Brain (organoid and tissue), 16 donors: ENCODE measurements at places on chromosomes 5 and 9.

DNA sequence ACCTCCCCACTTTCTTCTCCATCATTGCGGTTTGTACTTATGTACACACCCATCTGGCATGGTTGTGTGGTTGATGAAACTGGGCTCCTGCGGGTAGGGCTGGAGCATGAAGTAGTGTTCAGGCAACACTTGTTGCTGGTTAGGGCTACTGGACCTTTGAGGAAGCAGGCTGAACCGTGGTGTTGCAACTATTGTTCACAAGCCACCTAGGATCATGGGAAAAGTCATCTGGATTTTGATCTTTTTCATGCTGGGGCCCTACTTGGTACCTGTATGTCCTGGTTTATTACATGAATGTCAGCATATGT, 40.1 kb upstream of the TIFAB start:
- no peak for DNase-seq

GRCh38 chr9:82062245-82062644, 73.7 kb downstream of the SPATA31D1 start:
- no peak for DNase-seq

DNA sequence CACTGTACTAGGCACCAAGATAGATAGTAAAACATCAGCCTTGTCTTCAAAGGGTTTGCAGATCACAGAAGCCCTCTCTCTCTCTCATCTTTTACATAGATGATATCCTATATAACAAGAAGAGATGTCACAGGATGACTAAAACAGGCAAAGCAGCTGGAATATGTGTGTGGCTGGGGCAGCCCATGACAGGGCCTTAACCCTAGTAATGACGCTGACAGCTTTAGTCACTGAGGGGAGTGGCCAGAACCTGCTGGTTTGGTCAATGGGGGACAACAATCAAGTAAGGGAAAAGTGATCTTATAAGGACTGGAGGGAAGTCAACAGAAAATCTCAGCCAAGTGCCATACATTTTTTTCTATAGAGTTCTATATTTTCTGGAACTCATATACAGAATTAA, 41.9 kb upstream of the RIC1 start:
- DNase-seq, result no peak

- no peak for DNase-seq
These were observed 53.7 kb downstream of the GOLM1 start for GRCh38 chr9:86045654-86046053.

- no peak for DNase-seq
These were observed 136.6 kb upstream of the TNC start for GRCh38 chr9:115254287-115255180.

- no peak for DNase-seq
These were observed 102.7 kb downstream of the GOLPH3 start for GRCh38 chr5:32071351-32071944.

- no peak for DNase-seq
These were observed 4.0 kb downstream of the MYOZ3 start for GRCh38 chr5:150665044-150665443.

GRCh38 chr5:35046774-35047173, 975 bp downstream of the AGXT2 start:
- no peak for DNase-seq

- DNase-seq, result no peak
These were observed 17.8 kb upstream of the CEP72 start for GRCh38 chr5:594226-594860.

GRCh38 chr5:10307206-10308148, at the start of gene CMBL:
CMBL (minus strand) TSS chr5:10307902; CDS start chr5:10290762, 17,140 bp downstream.
- DNase-seq, result peak; percentile 62

DNA sequence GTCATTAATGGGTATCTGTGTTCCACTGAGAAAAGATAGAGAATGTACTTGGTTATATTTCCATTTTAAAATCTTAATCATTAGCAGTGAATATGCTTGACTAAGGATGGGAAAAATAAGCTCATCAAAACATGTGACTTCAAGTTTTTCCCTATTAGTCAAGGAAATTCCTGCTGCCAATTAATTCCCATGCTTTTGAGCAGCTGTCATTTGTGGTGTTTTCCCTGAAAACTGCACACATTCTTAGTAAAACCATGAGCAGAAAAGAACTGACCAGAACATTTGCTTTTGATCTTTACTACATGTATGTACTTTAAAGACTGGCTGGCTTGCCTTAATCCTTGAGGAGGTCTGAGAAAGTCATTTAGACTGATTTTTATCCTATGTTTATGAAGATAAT, 75.2 kb downstream of the AOPEP start:
- no peak for DNase-seq

DNA sequence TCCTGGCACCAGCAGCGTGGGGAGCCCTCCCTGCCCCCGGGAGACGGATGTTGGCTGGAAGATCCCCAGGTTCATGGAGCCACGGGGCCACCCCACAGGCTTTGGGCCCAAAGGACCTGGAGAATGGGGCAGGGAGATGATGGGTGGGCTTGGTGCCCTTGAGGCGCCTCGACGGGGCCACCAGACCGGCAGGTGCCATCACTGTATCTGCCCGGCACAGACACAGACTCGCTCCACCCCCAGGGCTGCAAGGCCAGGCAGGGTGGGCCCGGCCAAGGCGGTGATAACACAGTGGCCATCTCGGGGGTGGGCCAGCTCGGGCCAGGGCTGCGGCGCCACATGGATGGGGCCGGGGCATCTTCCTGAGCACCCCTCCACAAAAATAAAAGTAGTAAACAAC, 35.0 kb upstream of the EGFL7 start:
- no peak for DNase-seq

DNA sequence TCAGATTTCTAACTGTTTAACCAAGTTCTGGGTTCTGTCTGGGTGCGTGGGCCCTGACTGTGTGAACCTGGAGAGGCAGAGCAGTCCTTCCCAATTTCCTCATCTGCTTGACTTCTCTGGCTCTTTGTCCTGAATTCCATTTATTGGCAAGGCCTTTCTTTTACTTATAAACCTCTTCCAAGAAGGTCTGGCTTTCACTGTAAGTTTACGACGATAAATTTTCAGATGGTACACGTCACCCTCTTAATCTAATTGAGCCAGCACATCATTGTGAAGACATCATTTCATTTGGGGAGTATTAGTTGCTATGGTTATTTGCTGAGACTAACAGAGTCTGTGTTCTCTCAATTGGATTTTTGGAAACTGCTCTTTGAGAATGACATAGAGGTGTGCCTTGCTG, 92.4 kb downstream of the ARHGAP26 start:
- DNase-seq, result no peak

DNA sequence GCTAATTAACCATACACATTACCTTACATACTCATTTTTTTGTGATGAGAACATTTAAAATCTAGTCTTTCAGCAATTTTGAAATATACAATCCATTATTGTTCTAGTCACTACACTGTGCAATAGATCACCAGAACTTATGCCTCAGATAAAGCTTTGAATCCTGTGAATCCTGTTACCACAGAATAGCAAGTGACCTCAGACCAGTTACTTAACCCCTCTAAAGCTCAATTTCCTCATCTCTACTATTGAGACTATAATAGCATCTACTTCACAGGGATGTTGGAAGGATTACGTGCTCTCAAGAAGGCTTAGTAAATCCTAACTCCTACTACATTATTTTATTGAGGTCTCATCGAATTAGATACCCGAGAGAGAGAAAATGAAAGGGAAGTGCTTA, 60.2 kb upstream of the PIP5K1B start:
- DNase-seq, result no peak

GRCh38 chr5:141359790-141360426, at the start of gene PCDHGB2:
PCDHGB2 (plus strand) TSS chr5:141359994; CDS start chr5:141360136, 142 bp downstream.
- peak; percentile 13 for DNase-seq

DNA sequence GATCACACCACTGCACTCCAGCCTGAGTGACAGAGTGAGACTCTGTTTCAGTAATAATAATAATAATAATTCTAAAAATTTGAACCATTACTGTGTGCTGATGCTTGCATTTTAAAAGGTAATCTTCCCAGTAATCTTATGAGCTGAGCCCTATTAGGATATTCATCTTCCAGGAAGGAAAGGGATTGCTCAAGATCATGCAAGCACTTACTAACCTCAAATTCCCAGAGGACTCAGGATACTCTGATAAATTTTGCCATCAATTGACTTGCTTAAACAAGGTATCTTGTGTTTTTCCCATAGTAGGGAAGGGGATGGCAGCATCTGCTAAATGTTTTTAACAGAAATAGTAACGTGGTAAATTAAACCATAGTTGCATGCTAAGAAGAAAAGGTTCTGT, 176.4 kb upstream of the MRPS30 start:
- no peak for DNase-seq

GRCh38 chr9:129437626-129438323, 183.1 kb downstream of the C9orf50 start:
- DNase-seq, result no peak

DNA sequence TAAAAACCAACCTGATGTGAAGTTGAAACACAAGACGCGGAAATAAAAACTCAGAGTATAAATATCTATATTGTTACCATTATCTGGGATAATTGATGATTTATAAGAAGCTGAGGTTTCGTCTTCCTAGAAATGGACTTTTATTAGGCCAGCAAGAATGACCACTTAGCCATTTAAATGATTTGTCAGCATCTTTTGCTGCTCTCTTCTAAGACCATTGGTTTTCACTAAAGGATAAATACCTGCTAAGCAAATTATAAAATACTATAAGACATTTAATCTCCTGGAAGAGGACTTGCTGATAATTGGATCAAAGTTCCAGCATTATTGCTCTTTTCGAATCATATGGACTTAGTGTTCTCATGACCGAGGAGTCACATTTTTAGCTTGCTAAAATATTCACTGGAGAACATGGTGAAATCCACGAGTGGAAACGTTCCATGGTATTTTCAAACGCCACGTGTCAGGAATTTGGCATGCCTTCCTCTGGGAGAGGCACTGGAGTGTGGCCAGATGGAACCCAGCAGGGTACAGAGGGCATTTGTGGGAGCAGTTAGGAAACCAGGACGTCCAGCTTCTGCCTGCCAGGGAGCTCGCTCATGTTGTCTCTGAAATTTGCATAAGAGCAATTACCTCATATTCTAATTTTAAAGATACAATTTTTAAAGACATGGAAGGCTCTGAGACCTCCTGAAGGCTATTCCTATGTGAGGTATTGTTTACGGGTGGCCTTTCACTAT, 43.1 kb downstream of the TNFAIP8 start:
- no peak for DNase-seq

- DNase-seq, result no peak
These were observed 102.9 kb downstream of the LIFR start for GRCh38 chr5:38453506-38453905.

DNA sequence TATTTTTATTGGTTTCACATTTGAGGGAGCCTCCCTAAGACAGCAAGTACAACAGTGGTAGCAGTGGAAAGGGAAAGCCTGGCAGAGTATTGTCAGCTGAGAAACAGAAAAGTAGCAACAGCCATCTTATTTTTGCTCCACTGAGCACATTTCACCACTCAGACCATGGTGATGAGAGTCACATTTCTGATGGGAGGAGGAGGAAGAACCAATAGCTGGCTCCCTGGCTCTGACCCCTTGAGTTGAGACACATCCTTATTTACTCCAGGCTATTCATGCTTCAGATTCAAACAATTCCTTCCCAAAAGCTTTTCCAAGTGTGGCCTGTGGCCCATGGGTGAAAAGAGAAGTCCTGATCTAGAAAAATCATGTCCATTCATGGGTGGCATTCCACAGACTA, 236.3 kb downstream of the ARHGAP26 start:
- no peak for DNase-seq

- no peak for DNase-seq
These were observed 58.9 kb upstream of the RAPGEF6 start for GRCh38 chr5:131693894-131694293.

- DNase-seq, result no peak
These were observed 42.1 kb downstream of the SEC61B start for GRCh38 chr9:99264070-99264680.

- no peak for DNase-seq
These were observed 20.7 kb upstream of the SLC25A48 start for GRCh38 chr5:135813758-135814157.

GRCh38 chr9:115437418-115437817, 319.5 kb upstream of the TNC start:
- DNase-seq, result no peak

GRCh38 chr9:26892251-26893029, at the start of gene CAAP1:
CAAP1 (minus strand) TSS chr9:26892802; CDS start chr9:26892715, 87 bp downstream.
- DNase-seq, result peak; percentile 96

DNA sequence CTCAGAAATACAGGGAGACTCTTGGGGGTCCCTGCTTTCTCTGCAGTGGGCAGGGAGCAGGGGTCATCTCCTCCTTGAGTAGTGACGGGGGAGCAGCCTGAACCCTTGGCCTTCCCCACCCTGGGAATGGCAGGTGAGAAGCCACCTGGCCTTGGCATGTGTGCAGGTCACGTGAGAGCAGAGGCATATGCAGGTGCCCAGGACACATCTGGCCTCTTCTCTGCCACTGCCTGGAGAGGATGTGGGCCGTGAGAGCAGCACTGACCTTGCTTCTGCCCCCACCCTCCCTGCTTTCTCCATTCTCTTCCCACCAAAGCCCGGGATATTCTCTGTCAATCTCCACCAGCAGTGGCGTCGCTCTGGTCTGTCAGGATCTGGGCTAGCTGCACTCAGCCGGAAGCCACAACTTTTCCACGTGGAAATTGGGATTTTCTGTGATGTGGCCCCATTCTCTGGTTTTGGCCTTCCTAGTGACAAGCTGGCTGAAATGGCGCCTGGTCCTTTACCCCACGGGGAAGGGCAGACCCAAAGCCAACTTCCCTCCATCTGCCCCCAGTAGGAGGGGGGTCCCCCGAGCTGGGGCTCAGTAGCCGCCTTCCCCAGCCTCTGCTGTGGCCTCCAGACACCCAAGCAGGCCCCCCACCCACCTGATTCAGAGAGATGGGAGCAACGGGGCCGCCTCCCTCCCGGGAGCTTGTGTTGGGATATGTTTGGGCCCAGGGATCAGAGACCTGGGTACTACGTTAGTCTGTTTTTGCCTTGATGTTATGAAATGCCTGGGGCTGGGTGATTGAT, 70.4 kb upstream of the FCN1 start:
- DNase-seq, result no peak

DNA sequence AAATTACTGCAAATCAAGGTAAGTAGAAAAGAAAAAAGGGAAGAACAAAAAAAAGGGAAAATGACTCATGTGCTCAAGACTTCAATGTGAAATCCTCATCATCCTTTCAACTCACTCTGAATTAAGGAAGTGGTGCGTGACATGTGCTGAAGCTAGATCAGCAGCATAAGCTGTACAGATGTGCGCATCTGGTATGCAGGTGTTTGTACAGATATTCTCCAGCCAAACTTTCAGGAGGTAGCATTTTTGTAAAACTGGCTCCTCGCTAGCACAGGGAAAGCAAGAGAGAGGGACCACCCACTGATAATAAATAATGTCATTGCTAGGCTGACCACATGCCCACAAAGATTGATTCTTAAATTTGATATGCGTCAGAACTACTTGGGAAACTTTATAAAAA, 253.9 kb upstream of the RGMB start:
- DNase-seq, result no peak
